ENCODE measurements at places on chromosomes 16 and 17.

DNA sequence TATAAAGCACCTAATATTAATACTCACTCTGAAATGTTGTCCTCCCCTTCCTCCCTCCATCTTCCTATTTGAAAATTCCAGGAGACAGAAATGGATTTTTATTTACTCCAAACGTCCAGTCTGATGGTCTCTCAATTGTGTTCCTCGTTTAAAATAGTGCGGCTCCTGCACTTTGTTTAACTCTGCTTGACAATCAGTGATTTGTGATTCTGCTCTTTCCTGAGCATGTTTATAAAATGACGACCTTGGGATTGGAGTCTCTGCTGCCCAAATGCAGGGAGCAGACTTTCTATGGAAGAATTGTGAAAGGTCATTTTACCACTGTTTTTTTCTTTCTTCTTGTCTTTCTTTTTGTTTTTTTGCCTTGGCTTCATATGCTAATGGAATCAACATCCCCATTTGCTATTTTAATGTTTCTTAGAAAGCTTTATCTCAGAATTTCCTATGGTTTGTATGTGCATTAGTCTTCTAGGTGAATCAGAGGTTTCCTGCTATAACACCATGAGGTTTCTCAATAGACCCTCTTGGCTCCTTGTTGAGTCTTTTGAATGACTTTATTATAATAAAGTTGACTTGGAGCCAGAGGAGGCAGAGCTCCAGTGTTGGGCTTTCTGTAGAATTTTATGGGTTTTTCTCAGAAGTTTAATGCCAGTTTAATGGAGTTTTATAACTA lies 376.5 kb downstream of the CDH11 start:
- DNase-seq = no peak

DNA sequence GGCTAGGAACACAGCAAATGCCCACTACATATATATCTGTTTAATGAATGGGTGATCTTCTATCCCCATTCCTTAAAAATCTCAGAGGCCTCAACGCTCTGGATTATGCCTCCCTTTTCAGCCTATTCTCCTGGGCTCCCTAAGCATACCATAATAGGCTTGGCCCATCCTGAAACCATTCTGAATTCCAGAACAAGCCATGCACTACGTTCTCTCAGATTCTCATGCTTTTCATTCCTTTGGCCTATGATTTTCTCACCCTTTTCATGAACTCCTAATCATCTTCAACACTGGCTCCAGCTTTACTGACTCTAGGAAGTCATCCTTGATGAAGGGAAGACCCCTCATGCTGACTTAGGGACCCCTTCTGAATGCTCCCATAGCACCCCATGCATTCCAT lies 71.1 kb downstream of the RPGRIP1L start:
- no peak for DNase-seq

DNA sequence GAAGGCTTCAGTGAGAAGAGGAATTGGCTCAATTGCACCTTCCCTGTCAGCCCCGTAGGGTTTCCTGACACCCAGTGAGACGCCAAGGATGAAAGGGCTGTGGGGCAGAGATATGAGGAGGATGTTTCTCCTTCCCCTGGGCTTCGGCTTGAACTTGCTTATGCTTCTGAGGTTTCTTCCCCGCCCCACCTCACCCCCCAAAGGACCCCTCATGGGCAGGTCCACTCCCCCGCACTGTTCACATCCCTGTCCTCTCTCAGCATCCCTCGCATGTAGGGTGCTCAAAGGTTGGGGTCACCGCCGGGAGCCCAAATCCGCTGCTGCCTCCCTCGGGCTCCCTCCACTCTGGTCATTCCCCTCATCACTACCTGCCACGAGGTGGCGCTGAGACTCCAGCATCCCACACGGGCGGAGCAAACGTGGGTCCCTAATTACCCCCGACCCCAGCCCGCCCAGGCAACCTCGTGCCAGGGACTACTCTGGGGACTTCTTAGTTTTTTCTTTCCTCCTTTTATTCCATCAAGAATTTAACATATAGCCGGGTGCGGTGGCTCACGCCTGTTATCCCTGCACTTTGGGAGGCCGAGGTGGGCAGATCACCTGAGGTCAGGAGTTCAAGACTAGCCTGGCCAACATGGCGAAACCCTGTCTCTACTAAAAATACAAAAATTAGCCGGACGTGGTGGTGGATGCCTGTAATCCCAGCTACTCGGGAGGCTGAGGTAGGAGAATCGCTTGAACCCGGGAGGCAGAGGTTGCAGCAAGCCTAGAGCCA lies 3.3 kb upstream of the TRARG1 start:
- peak; percentile 77 for DNase-seq

DNA sequence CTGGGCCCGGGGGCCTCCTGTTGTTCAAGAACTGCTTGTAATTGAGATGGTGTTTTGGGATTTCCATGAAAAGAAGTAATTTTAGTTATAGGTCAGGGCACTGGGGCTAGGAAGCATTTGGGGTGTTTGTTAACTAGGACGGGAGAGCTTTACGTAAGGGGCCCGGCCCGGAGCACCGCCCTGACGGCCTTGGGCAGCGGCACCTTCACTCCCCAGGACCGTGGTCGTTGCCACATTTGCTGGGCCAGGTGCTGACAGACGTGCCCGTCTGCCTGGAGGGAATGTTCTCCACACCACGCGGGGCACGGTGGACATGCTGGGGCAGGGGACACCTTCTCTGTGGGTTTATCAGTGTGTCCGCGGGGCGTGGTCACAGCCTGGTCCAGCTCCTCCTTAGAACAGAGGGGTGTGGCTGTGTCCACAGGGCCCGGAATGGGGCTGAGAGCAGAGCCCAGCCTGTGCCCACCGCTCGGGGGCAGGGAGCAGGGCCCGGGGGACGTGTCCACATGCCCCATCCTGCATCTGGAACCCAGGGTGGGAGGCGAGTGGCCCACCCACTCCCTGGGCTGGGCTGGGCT lies 57.7 kb downstream of the BAIAP2 start:
- DNase-seq = no peak

- DNase-seq = no peak
These were observed 37.8 kb downstream of the CDR2 start for GRCh38 chr16:22336581-22336980.

GRCh38 chr17:65750631-65751115 lies 189.2 kb upstream of the AXIN2 start:
- peak; percentile 8 for DNase-seq

DNA sequence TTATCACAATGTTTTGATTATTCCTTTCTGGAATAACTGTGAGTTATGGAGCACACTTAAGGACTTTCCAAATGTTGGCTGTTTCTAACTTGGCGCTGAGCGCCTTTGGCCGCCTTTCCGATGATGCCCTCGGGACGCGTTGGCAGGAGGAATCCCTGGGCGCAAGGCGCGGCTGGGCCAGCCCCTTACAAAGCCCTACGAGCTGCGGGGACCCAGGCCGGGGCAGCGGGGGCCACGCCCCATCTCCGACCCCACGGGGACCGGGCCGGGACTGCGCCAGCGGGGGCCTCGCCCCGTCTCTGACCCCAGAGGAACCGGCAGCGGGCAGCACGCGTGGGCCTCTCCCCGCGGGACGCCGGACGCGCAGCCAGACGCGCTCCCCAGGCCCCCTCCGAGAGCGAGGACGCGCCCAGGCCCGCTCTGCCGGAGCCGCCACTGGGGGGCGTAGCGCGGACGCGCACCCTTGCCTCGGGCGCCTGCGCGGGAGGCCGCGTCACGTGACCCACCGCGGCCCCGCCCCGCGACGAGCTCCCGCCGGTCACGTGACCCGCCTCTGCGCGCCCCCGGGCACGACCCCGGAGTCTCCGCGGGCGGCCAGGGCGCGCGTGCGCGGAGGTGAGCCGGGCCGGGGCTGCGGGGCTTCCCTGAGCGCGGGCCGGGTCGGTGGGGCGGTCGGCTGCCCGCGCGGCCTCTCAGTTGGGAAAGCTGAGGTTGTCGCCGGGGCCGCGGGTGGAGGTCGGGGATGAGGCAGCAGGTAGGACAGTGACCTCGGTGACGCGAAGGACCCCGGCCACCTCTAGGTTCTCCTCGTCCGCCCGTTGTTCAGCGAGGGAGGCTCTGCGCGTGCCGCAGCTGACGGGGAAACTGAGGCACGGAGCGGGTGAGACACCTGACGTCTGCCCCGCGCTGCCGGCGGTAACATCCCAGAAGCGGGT lies at the start of gene GAA:
TSS of gene GAA (plus strand) at position 571 of the 935 bp plus-strand sequence. CDS start 3,006 bp downstream, outside the sequence.
- DNase-seq = peak; percentile 99

GRCh38 chr16:715477-716199 lies 720 bp downstream of the METRN start:
- no peak for DNase-seq

DNA sequence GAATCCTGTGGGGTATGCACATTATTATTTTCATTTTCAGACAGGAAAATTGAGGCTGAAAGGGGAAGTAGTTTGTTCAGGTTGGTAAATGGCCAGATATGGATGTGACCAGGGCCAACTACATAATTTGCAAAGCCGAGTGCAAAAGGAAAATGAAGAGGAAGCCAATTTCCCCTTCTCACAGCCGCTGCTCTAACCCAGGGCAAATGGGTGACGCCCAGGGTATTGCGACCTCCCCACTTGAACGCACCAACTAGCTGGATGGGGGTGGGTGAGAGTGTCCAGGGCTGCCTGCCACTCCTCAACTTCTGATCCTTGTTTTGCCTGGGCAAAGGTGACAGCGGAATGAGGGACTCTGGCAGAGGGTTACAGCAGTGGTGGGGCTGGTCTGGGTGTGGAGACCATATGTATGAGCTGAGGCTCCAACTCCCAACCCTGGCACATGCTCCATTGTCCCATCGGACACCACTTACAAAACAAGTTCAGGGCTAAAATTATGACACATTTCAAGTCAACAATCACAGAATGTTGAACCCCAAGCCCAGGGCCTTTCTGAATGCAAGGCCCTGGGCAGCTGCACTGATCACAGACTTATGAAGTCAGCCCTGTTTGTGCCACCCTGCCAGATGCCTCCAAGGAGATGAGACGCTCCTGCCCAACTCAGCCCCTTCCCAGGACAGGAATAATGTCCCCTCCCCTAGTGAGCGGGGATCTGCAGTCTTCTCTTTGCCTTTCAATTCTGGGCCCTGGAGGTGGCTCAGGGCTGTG lies 1.7 kb downstream of the ANKRD40CL start:
- no peak for DNase-seq

DNA sequence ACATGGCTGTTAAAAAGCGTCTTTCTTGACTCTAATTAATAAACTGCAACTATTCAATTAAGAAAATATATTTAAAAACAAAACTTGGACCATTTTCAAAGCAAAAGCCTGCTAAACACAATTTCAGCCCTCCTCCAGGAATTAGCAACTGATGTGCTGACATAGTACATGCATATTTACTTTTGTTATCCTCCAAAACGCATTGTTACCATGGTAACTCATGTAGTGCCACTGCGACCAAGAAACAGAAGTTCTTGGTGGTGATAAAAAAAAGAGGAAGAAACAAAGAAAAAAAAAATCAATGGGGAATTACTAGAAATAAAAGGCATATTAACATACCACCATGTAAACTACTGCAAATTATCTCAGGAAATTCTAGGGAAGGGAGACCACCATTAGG lies 793.4 kb upstream of the CDH8 start:
- DNase-seq = no peak

DNA sequence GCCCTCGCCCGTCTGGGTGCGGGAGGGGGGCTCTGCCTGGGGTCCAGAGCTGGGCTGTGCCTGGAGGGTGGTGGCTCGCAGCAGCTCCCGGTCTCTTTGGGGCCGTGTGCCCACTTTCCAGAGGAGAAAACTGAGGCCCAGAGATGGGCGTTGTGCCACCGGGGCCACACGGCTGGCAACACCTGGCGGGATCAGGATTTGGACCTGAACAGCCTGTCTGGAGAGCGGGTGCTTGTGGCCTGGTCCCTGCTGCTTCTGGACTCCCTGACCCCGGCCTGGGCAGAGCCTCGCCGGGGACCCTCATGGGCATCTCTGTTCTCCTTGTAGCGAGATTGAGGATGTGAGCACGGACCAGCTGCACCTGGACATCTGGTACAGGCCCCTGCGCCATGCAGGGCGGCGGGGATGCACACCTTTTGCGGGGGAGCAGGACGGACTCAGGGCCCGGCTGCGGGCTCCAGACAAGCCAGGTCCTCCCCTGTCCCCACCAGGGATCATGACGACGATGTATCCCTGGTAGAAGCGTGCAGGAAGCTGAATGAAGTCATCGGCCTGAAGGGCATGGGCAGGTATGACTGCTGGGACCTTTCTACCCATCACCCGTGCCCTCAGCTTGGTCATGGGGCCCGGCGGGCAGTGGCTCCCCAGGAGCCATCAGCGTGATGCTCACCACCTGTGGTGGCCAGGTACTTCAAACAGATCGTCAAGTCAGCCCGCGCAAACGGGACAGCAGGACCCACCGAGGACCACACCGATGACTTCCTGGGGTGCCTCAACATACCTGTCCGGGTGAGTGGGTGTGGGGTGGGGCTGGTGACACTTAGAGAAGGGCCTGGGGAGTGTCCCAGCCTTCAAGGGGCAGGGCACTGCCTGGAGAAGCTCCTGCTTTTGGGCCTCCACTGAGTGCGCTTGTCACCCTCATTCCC lies 8.3 kb downstream of the BAIAP3 start:
- DNase-seq = no peak
